ENCODE measurements at places on chromosomes 5 and 9.

DNA sequence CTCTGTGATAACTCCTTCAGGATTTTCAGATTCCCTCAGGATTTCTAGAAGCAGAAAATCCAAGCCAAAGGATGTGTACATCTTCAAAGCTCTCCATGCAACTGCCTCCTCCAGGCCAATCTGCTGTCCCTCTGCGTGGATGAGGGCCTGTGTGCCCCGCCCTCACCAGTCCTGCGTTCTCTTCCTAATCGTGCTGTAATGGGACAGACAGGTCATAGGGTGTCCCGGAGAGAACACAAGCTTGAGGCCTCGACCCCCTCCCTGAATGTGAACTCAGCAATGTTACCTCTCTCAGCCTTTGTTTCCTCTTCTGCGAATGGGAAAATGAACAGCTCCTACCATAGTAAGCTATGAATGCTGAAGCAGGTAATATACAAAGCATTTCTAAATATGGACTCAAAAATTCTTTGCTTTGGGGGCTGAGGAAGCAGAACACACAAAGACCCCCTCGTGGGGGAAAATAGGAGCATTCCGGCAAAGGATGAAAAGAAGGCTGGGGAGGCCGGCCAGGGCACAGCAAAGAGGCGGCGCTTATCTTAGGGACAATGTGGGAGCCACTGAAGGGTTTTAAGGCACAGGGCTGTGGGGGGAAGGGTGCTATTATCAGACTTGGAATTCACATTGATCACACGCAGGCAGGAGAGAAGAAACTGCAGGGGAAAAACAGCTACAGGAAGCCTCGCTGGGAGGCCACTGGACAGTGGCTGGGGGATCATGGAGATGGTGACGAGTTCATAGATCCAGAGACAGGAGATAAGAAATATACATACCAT lies 57.2 kb upstream of the FBXW11 start:
- DNase-seq = no peak

DNA sequence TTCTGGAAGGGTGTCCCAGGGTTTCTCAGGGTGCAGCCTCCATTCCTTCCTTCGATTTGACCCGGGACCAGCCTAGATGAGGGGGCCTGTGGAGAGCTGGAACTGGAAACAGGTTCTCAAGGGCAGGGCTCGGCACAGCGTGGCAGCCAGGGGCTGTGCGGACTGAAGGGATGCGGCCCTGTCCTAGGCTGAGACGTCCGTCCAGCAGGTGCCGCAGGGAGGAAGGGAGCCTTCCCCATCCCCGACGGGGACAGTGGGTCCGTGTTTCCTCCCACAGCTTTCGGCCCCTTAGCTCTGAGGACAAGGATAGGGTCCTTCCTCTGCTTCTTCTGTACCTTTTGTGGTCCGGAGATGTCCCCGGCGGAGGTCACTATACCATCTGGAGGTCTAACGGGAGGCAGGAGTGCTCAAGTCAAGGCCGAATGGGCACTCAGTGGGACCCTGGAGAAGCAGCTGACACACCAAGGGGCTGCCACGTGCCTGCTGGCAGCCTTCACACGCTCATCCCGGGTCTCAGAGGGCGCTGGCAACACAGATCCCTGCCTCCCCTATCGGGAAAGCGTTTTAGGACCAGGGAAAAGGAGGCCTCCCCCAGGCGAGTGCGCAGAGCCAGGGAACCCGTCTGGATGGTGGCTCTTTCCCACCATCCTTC lies 49.9 kb downstream of the USP20 start:
- peak; percentile 16 for DNase-seq

GRCh38 chr9:99351647-99352046 lies 129.6 kb downstream of the SEC61B start:
- DNase-seq = no peak

GRCh38 chr9:29625292-29625731 lies 2052.0 kb upstream of the C9orf72 start:
- DNase-seq = no peak

DNA sequence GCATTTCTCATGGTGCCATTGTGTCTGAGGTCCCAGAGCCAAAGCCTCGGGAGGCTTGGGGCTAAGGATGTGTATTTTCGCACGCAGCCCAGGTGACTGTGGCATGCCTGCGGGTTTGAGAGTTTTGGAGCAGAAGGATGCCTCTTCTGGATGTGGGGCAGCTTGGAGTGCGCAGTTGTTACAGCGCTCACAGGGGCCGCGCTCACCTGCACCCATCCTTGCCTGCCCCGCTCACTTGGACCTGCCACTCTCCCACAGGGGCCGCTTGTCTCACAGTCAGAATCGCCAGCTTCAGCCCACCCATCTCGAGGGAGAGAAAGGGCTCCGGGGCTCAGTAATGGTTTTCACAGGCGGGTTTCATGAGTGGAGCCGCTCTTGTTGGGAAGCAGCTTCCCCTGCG lies 132.9 kb downstream of the MVB12B start:
- no peak for DNase-seq

- peak; percentile 45 for DNase-seq
Observed at GRCh38 chr5:100828071-100828897, 74.8 kb downstream of the ST8SIA4 start.

DNA sequence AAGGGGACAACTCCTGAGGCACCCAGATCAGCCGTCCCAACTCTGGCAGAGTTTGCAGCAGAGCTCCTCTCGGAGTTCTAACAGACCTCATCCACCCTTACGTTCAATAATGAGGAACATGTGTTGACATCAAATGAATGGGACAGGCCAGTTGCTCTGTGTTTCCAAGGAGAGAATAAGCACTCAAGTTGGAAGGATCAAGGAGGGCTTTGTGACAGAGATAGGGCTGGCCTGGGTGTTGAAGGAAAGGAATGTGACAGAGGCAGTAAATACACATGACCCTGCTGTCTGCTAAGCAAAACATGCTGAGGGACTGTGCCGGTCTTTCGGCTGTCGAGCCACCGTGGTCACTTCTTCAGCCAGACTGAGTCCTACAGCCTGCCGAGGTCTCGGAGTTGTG lies 48.2 kb downstream of the GPR107 start:
- no peak for DNase-seq

GRCh38 chr5:157665467-157666070 lies 5.8 kb upstream of the C5orf52 start:
- DNase-seq = peak; percentile 35
